ENCODE measurements at places on chromosomes 12 and 14.

DNA sequence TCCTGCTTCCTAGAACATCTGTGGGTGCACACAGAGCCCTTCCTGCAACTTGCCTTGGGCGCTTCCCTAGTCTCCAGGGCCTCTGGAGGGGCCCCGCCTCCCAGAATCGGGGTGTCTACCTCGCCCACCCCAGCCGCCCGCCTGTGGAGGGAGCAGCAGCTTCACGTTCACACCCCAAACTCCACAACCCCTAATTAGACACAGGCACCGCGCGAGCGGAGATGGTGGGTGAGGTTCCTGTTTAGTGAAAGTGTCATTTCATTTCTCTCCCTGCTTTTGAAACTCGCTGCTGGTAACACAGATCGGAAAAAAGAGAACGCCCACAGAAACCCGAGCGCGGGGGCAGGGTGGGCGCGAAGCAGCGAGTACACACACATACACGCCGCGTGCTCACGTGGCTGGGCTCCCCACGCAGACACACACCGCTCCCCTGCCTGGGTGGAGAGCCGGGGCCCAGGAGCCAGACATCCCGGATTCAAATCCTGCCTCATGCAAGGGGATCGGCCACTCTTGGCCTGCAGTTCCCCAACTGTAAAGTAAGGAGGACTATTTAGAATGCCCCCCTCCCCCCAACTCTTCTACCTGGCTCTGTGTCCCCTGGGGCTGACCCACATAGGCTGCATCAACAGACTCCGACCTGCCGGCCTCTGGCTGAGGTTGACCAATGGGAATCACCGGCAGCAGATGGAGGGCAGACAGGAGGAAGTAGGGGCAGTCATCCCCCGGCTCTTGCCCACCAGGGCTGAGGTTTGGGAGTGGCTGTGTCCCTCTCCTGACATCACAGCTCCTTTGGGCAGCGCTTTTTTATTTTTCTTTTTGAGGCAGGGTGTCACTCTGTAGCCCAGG lies 79.2 kb upstream of the NCOR2 start:
- no peak for DNase-seq

- no peak for DNase-seq
These were observed 208.1 kb downstream of the ZFP36L1 start for GRCh38 chr14:68584786-68585185.

DNA sequence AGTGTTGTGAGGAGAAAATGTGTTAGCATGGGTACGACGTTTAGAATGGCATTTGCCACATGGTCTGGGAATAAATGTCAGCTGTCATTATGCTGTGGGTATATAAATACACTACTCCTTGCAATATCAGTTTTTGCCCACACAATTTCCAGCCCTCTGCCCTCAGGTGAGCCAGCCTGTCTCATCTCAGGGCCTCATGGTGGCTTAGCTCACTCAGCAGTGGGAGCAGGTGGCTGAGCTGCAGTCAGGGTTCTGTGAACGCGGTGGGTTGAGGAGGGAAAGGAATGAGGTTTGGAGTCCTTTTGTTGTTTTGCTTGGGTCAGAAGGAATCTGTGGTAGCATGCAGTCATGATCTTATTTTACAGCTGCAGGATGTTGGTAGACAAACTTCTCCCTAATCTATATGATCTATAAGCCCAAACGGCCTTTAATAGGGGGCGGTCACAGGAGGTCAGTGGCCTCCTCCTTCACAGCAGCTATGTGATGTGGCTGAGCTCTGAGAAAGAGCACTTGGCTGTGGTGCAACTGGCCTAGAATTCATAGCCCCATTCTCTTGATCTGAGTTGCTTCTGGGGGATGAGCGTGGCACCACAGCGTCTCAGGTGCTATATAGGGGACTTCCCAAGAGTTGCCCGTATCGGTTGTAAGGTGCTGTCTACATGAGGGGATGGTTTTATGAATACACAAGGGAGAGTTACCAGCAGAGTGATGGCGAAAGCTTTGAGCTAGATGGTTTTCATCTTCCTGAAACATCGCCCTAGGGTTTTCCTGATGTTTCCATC lies 27.8 kb upstream of the KCNA5 start:
- no peak for DNase-seq

- DNase-seq: no peak
These were observed 56.4 kb downstream of the RASSF9 start for GRCh38 chr12:85779768-85780167.

DNA sequence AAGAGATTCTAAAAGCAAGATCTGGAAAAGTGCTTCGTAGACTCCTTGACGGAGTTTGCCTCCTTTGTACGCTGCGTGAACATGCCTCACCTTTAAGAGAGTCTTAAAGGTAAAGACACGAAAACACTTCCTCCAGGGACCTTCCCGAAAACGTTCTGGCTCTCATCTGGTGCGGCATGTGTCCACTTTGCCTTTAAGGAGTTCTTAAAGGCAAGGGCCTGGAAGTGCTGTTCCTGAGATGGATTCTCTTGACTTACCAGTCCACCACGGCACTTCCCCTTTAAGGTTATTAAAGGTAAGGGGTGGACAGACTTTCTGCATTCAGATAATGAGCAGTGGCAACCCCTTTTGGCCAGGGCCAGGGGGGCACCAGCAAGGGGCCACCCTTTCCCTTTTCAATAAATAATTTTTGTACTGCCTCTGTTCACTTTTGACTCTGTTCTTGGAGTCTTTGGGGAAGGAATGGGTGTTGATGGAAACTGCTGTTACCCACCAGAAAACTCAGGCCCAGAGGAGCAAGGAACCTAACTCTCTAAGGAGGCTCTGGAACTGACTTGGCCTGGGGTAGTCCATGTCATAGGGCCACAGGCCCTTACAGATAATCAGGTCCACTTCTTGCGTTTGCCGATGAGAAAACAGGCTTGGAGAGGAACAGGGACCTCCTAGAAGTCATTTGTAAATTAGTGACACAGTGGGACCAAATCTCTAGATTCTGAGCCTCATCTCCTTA lies 4.4 kb downstream of the REM2 start:
- no peak for DNase-seq

DNA sequence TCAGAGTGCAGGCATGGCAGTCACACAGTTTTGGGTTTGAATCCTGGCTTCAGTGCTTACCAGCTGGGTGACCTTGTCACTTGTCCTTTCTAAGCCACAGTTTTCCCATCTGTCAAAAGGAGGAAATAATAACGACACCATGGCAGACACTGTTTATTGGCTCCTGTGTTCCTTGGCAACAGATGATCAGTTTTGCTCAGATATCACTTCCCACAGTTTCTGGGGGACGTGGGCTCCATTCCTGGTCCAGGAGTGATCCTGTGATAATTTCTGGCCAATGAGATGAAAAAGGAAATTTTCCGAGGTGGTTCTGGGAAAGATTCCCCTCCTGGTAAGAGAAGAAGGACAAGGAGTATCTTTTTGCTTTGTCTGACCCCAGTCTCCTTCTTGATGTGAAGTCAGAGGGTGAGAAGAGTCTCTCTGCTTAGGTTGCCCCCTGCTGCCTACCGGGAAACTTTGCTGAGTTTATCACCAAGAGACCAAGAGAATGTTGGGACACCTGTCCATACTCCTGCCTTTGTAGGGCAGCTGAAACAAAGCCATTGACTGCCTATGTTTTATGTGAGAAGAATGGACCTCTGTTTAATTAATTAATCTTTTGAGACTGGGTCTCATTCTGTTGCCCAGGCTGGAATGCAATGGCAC lies 178.9 kb upstream of the NRXN3 start:
- no peak for DNase-seq

GRCh38 chr14:24036169-24036962 lies 15.4 kb upstream of the CARMIL3 start:
- peak; percentile 39 for DNase-seq

DNA sequence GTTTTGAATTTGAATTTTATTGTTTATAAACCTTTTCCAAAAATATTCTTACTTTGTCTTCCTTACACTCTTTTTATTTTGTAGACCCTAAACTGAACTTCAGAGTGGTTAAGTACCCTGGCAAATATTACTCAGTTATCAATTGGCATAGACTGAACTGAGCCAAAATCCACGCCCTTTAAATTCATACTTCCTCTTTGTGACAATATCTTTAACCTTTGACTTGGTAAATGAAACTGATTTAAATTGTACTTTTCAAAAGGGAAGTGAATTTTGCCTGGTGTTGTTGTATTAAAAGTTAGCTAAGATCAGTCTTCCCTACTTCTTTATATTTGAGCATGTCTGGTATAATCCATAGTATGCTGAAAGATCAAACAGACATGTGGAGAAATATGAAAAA lies 184.3 kb upstream of the USP15 start:
- DNase-seq: no peak

- DNase-seq: no peak
These were observed 6.8 kb upstream of the TESPA1 start for GRCh38 chr12:54991161-54991990.

GRCh38 chr14:71753976-71754375 lies 178.3 kb upstream of the RGS6 start:
- no peak for DNase-seq

DNA sequence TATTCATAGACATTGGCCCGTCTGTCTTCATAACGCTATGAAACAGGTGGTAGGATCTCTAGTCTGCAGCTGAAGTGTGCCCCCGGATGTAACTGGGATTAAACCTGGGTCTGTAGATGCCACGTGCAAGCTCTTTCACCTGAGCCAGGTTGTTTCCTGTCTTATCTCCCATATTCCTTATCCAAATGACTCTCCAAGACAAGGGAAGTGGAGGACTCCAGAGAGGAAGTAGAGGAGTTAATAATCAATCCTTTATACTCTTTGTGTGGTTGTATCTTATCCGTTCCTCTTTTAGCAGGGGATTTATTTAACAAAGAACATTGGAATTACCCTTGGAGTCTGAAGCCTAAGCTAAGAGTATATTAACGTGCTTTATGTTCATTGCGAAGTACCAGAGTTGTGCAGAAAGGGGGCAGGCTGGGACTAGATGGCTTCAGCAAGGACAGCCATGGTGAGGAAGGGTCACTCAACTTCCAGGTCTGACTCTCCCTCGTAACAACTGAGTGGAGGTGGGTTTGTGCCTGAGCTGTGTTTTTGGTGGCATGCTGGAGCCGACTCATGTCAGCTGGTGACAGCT lies 82.8 kb downstream of the RIN3 start:
- no peak for DNase-seq

- no peak for DNase-seq
These were observed 228.9 kb upstream of the PRKD1 start for GRCh38 chr14:30156571-30156970.

DNA sequence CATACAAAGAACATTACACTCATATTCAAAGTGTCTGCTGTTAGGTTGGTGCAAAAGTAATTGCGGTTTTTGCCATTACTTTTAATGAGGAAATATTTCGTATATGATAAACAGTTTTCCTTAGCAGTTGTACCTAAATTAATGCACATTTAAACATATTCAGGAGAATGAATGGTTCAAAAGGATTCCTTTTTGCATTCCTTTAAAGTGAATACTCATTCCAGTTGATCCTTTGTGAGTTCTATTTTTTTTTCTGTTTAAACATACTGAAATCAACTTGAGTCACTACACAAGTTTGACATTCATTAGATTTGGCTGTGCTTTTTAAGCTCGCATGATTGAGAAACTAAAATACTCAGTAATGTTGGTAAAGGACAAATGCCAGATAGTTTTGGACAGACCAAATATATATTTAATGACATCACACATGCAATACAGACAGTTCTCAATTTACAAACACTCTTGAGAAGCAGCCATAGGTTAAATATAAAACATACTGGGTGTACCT lies 13.8 kb upstream of the SLC38A2 start:
- DNase-seq: peak; percentile 80
